ENCODE measurements at places on chromosomes 1 and 21. TPM values are rescaled to one million over a fixed set of nuclear protein-coding genes. Genes with fewer than 3 reads are reported as not detected.

CYP4Z1 gene
- total RNA-seq: not detected

LMX1A gene
- total RNA-seq: not detected

SERPINC1 gene
- total RNA-seq: 1.6 TPM

SPRR1B gene
- not detected for total RNA-seq

ELAVL4 gene
- not detected for total RNA-seq

ETV3L gene
- not detected for total RNA-seq

KCND3 gene
- 0.15 TPM for total RNA-seq

ACP6 gene
- 14.5 TPM for total RNA-seq

SPRR2E gene
- 1.3 TPM for total RNA-seq

NBPF6 gene
- total RNA-seq: not detected

FAM177B gene
- total RNA-seq: not detected

SETD4 gene
- total RNA-seq: 18.1 TPM

NR5A2 gene
- 6.0 TPM for total RNA-seq

KRTAP6-1 gene
- total RNA-seq: not detected

ZNF436 gene
- total RNA-seq: 38.8 TPM

PODN gene
- 228 TPM for total RNA-seq

CDK18 gene
- 19.6 TPM for total RNA-seq

MROH9 gene
- total RNA-seq: 0.24 TPM

GRCh38 chr1:186511761-186512637 is 51.1 kb upstream of the PDC start:
- DNase-seq: no peak

DNA sequence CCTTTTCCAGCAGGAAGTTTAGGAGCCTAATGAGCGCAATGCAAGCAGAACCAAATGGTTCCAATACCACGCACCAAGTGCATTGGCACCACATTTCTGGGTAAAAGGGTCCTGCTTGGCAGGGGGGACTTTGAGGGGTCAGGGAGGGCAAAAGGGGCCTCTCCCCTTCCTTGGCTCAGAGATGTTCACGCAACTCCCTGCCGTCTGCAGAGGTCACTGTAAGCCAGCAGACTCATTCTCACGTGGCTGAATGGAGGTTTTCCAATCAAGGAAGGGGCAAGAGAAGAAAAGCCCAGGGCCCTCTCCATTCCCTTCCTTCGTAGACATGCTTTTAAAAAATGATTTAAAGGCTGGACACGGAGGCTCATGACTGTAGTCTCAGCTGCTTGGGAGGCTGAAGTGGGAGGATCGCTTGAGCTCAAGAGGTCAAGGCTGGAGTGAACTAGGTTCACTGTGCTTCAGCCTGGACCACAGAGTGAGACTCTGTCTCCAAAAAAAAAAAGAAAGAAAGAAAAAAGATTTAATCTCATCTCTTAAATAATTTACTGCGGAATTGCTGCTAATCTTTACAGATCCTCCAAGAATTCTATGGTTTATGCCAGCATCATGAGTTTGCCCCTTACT is 80.3 kb downstream of the RUNX3 start:
- no peak for DNase-seq

DNA sequence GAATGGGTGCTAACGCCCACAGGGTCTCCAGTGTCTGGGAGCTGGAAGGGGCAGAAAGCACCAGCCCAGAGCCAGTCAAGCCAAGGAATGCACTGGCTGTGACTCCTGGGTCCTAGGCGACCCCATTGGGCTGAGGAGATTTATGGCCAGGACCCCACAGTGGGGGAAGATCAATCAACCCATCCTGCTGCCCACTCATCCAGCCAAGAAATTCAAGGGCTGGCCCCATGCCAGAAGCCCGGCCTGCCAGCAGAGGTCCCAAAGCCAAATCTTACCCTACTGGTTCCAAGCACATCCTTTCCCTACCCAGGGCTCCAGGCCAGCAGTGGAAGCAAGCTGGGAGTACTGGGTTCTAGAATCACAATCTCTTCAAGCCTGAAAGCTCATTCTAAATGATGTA is 6.8 kb upstream of the PDZK1IP1 start:
- no peak for DNase-seq

- peak; percentile 13 for DNase-seq
Measured at GRCh38 chr1:227892489-227893299, 55.0 kb downstream of the WNT9A start.

DNA sequence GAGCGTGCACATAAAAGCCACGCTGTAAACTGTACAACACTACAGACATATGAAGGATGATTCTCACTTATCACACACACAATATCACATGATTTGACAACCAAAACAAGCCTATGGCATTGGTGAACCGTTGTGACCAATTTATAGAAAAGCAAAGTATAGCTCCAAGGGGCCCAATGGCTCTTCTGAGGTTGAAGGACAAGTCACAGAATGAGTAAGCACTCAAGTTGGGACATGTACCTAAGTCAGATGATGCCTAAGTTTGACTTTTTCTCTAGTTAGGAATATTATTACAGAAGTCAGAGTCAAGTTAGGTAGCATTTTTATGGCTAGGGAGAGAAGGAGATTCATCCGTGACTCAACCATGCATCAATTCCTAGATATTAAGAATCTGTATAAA is 45.7 kb downstream of the PLPP3 start:
- DNase-seq: no peak

DNA sequence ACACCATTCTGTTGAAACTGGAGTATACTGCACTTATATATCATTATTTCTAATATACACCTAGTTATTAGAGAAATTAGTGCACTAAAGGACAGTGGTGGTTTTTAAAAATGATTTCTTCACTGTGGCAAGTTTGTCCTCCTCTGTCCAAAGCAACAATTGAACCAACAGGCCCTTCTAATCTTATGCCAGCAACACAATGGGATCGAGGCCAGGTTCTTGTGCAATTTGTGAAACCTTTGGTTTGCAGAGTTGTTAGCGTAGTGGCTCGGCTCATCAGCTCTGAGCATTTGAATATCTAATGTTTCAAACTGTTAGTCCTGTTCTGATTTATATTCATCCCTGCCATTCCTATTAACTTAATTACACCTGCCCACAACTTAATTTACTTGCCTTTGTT is 9.9 kb upstream of the LRRC39 start:
- DNase-seq: no peak

DNA sequence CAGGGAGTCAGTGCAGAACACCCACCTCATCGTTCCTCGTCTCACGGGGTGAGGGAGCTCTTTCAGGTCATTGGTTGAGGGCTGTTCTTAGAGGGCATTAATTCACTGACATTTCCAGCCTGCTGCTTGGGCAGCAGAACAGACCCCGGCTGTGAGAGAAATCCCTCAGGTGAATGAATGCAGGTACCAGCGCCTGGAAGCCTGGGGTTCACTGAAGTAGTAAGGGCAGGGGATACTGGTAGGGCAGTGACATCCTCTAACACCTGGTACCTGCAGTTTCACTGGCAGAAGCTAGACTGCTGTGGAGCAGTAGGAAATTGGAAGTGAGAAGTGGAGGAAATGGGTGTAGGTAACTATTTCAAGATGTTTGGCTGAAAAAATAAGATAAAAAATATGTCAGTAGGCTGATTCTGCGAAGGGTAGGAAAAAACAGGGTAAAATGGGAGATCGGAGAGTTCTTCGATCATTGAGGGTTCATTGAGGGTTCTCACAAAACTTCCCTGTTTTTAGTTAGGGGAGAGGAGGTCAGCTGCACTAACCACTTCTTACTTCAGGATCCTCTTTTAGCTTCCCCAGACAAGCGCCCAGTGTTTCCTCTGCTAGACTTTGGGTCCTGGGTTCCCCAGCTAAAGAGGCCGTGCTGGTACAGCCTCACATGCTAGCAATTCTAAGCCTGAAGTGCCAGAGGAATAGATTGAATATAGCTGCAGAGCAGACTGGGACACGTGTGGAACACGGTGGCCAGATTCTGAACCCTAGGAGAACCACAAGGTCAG is 55.2 kb downstream of the RNF220 start:
- DNase-seq: no peak

DNA sequence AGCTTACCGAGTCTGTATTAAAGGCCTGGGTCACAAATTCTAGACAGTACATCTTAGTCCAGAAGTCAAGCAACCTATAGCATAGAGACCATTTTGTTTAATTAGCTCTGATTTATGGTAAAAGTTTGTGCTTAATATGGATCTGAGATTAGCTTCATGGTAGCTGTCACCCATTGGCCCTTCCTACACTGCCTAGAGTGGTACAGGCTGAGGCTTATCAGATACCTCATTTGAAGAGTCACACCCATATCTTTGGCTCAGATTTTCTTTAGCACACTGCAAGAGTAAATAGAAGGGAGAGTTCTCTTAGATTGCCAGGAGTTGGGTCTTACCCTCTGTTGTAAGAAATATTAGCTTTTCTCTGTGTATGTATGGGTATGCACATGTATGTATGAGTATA is 3.6 kb downstream of the AK4 start:
- no peak for DNase-seq

- DNase-seq: no peak
Measured at GRCh38 chr1:51623450-51623849, 6.6 kb downstream of the OSBPL9 start.

- no peak for DNase-seq
Measured at GRCh38 chr21:31397515-31397926, 53.5 kb upstream of the TIAM1 start.

DNA sequence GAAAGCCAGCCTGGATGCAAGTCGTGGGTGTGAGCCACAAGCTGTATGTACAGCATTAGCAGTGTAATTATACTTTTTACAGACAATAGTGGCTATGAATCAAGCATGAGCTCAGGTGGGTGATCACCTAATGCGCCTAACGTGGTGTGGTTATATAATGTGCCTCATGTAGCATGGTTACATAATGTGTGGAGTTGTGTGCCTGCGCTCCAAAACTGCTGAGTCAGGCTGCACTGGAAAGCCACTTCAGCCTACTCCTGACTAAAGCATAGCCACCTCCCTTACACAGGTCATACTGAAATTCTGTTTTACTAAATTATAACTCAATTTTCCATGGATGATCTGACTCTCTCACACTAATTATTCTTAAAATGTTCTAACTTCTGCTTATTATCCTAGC is 69.8 kb downstream of the KCNT2 start:
- DNase-seq: no peak

- no peak for DNase-seq
Measured at GRCh38 chr1:217315346-217315745, 315.5 kb downstream of the GPATCH2 start.

- DNase-seq: no peak
Measured at GRCh38 chr1:10517677-10517982, 42.9 kb downstream of the PEX14 start.

DNA sequence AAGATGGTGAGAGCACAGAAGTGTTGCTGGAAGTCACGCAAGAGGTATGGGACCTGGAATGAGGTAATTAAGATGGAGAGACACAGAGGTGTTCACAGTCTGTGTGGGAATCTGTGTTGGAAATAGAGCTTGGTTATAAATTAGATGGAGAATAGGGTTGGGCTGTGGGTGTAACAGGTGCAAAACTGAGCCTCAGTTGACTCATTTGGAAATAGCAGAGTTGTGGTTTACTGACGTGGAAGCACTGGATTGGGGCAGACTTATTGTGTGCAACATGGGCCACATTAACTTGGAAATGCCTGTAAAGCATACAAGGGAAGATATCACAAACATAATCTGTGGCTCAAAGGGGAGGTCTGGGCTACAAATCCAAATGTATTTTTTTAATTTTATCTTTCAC is 13.0 kb downstream of the CAMSAP2 start:
- DNase-seq: no peak

- no peak for DNase-seq
Measured at GRCh38 chr21:46412521-46413364, 45.9 kb upstream of the DIP2A start.

GRCh38 chr1:156958247-156958714 is 37.8 kb downstream of the LRRC71 start:
- no peak for DNase-seq

GRCh38 chr1:209190591-209191261 is 392.8 kb upstream of the CAMK1G start:
- DNase-seq: no peak

- no peak for DNase-seq
Measured at GRCh38 chr1:46094471-46095005, 37.9 kb downstream of the PIK3R3 start.

GRCh38 chr1:89809556-89809955 is 11.3 kb upstream of the LRRC8D start:
- DNase-seq: no peak

DNA sequence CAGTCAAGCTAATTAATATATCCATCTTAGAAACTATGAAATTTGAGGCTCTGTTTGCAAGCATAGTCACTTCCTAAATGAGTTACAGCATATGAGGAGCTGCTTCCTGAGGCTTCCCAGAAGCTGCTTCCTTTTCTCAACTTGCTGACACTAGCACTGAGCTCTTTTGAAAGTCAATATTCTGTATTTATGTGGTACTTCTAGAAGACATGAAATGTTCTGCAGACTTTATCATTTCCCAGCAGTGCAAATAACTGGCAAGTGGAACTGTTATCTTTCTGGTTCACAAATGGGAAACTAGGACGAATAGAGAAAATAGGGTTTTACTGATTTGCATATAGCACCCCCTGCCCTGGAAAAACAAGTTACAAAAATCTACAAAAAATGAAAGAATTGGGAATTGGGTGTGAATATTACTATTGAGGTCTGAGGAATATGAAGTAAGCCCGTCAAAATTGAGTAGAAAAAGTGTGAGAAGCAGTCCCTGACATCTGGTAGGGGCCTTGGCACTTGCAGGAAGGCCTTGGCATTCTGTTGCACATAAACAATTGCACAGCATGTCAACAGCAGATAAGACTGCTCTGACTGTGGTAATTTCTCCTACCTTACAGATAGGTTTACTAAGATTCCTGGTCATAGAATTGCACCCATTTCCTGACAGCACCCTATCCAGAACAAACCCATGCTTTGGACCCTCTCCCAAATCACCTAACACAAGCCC is 7.1 kb downstream of the GIPC2 start:
- DNase-seq: no peak

DNA sequence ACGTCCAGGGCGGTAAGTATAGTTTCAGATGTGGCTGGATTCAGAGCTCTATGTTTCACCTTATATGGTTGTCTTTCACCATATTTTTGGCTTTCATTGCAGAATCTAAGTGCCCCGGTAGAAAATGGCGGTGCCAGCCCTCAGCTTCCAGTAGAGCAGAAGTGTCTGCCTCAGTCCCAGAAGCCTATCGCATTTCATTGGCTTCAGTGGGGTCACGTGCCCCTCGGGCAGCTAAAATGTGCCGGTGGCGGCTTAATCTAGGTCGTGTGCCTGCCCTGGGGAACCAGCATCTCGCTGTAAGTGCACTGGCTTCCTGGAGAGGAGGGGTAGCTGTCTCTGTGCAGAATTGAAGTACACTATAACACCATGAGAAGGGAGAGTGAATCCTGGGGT is 107.4 kb upstream of the MAGI3 start:
- DNase-seq: no peak

- no peak for DNase-seq
Measured at GRCh38 chr1:171953835-171954234, 112.5 kb downstream of the DNM3 start.

Data from ovary (tissue), 10 donors.